Activated CD4-positive, alpha-beta T cell treated with anti-CD3 and anti-CD28 coated beads, Interleukin-2, Interleukin-6, amounts not matched to agents 100 ng/mL and 50 ng/mL, durations not matched to agents 16 hours and 8 hours (primary cell): ENCODE measurements at places on chromosomes 2 and 18.
A peak's percentile ranks its signal among the peaks of the same experiment; 100 is the strongest.

GRCh38 chr2:174491947-174492346 lies 5.1 kb upstream of the GPR155 start:
- no peak for DNase-seq

GRCh38 chr2:44663471-44664073 lies 277.9 kb upstream of the SIX3 start:
- no peak for DNase-seq

- DNase-seq, result no peak
Measured at GRCh38 chr2:205657579-205657978, 24.7 kb upstream of the NRP2 start.

DNA sequence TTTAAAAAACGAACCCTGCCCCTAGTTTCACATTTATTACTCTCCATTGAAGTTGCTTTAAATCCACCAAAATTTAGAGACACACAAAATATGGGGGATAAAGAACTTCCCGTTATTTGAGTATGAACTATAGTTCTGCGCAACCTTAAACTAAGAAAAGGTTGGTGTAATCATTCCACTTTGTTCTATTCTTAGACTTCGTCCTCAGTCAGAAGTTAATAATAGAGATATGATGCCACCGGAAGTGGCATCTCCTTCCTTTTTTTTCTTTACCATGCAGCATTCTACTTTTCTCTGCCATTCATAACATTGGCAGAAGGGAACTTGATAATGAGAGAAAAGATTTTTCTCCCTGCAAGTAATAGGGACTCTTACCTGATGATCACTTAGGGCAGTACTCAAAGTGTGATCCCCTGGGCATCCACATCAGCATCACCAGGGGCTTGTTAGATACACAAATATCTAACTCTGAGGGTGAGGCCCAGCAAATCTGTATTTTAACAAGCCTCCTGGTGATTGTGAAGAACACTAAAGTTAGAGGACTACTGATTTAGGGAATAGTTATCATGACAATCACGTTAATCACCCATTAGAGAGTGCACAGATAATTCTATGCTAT lies 147.7 kb upstream of the DTNA start:
- no peak for DNase-seq

GRCh38 chr2:183614799-183615435 lies 490.7 kb downstream of the NUP35 start:
- DNase-seq, result no peak

DNA sequence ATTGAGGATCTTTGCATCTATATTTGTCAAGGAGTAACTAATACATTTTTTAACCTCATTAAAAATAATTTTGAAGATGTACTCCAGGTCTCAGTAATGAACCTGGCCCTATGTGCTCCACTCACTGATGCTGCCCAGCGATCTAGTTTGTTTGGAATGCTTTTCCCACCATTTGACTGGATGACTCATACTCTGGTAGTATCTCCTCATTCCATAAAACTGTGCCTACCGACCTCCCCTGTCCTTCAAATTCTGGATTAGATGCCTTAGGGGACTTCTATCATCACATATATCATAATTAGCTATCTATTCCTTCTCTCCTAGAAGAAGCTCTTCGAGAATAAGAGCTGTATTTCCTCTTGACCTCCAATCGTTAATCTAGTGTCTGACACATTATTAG lies 83.8 kb downstream of the FAM117B start:
- DNase-seq, result no peak

DNA sequence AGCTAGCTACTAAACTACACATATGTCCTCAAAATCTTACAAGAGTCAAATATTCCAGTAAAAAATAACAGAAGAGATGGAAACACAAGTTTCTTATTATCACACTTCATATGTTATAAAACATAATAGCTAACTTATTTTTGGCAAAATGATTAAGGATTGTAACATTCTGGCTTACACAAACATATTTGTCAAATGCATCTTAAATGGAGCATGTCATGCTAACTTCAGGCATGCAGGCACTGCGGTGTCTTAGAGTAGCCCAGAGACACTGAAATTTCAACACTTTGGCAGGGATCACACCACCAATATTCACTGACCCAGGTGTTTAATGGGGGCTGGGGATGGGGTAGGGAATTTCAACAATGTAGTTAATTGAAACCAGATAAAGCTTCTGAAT lies 51.6 kb downstream of the LDAH start:
- DNase-seq, result no peak

DNA sequence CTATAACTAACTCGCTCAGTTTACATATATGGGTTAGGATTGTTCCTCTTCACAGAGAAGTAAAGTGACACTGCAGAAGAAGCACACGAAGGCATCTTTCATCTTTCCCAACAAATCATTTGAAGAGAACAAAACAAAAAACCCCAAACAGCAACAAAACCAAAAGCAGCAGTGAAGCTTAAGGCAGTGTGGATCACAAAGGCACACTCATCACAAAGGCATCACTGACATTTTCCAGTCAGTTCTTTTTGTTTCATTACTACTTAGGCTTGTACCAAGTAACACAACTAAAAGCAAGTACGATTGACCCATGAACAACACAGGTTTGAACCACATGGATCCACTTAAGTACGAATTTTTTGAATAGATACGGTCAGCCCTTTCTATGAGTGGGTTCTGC lies 75.7 kb downstream of the RNF152 start:
- no peak for DNase-seq

- peak; percentile 27 for DNase-seq
Measured at GRCh38 chr2:101806123-101806522, 108.6 kb downstream of the MAP4K4 start.

GRCh38 chr18:45142868-45143267 lies 462.2 kb downstream of the SETBP1 start:
- no peak for DNase-seq

GRCh38 chr2:195330513-195330956 lies 326.5 kb upstream of the SLC39A10 start:
- DNase-seq, result no peak

- no peak for DNase-seq
Measured at GRCh38 chr18:75164479-75164878, 44.5 kb downstream of the PTGR3 start.

- DNase-seq, result peak; percentile 51
Measured at GRCh38 chr2:96977631-96978195, 8.7 kb downstream of the FAM178B start.

- DNase-seq, result peak; percentile 9
Measured at GRCh38 chr2:29213888-29214291, 98.7 kb downstream of the CLIP4 start.

GRCh38 chr18:54626779-54627178 lies 35.7 kb downstream of the DYNAP start:
- no peak for DNase-seq

DNA sequence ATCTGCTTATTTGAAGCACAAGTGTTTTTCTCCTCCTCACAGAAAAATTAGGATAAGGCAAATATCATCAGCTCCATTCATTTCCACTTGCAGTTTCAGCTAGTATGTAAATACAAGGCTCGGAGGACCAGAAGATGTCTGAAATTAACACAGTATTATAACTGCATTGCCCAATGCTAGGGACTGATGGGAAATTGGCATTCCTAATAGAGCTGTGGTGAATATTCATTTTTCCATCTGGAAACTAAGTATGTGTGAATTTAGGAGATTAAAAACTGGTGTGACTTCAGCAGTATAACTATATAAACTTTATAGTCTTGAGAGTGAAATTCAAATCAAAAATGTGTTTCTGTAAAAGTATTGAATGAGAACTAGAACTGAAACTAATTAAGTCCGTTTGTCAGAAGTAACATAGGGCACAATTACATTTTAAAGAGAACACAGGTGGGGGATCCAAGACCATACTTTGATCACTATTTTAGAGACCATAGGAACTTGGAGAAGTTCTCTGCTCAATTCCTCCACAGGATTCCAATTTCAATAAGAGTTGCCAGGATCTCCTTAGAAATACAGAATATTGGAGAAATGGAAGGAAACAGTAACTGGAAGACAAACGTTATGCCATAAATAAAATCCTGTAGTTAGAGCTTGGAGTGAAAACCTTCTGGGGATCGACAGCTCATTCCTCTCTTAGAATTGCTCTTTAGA lies 12.1 kb upstream of the ITGA6 start:
- no peak for DNase-seq

GRCh38 chr2:177692783-177693269 lies 300.3 kb downstream of the AGPS start:
- no peak for DNase-seq

DNA sequence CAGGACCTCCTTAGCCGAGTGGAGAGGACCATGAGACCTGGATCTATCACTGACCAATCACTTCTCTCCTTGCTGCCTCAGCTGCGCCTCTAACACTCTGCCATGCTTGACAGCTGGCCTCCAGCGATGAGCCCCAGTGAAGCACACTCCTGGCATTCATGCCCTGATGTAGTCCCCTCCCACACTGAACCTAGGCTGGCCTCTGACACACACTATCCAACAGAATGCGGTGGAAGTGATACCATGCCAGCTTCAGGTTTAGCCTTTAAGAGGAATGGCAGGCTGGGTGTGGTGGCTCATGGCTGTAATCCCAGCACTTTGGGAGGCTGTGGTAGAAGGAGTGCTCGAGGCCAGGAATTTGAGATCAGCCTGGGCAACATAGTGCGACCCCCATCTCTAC lies 73.7 kb upstream of the LAPTM4A start:
- no peak for DNase-seq

DNA sequence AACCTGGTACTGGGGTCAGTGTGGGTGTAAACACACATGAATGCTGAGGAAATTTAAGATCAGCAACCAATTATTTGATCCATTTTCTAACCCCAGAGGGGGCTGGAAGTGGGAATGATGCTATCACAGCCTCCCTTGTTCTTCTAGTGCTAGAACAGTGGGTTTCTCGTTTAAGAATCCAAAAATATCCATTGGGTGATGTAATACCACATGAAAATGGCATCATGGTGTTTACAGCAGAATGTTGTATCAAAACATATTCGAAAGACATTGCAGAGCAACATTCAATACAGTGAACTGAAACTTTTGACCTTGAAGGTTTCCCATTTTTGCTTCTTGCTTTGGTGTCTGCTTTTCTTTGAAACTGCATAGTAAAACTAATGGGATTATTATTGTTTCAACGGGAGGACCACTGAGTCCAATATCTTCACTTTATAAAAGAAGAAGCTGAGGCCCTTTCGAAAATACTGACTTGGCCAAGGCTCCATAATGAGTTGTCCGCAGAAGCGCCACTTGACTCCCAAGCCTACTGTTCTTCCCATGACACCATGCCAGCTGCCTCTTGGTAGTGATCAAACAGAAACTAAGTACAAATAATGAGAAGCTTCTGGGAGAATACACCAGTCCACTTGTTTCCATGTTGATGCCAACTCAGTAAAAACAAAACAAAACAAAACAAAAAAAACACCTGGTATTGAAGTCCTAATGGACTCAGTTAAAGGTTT lies 106.1 kb downstream of the COLEC12 start:
- no peak for DNase-seq

DNA sequence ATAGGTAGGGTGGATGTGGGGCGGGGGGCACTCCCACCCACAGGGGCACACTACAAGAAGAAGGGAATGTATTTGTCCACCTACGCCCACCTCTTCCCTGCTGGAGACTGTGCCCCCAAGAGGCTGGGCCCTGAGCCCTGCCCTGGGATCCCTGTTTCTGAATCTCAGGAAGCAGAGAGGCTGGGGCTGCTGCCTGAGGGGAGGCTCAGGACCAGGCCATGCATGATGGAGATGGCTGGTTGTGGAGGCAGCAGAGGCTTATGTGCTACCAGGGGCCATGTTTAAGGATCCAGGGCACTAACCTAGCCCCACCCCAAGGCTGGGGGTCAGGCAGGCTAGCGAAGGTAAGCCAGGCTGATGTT lies 81.1 kb upstream of the OTOF start:
- DNase-seq, result no peak

DNA sequence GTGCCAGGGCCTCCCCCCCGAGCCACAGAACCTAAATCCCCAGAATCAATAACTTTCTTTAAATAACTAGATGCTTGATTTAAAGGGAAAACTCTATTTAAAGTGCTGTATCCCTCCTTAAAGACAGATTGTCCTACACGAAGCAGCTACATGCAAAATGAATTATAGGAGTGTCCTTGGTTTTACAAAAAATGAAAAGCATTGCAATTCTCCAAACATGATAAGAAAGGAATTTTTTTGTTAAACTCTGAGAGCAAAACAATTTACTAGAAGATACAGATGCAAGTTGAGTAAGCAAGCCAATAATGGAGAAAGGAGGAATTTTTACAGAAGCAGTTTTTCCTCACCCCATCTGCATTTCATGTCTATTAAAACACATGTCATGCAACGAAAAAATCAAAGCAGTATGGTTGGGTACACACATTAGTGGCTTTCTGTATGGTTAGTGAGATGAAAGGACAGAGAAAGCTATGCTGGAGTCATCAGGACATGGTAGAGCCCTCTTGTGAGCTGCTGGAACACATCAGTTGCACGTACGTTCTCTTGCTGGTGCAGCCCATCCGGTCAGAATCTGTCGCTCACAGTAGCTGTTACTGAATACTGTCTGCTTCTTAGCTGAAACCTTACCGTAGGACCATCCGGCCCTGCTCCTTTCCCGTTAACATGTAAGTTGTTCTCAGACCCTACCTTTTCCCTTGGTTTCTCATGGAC lies 25.9 kb upstream of the STEAP3 start:
- DNase-seq, result no peak

DNA sequence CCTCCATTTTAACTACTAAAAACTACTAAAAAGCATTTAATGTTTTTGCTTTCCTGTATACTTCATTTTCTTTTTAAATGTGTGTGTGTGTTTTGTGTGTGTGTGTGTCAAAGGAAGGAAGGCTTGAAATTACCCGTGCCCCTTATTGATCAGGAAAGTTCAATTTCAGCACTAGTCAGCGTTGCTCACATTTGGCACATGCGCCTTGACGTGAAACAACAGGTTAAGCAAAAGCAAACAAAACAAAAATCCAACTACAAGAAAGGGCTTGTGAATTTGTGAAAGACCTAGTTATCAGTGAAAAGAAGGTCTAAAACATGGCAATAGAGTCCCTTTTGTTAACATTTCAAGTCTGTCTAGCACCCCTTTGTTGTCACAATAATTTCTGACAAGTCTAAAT lies 72.5 kb downstream of the KCNH7 start:
- DNase-seq, result no peak

DNA sequence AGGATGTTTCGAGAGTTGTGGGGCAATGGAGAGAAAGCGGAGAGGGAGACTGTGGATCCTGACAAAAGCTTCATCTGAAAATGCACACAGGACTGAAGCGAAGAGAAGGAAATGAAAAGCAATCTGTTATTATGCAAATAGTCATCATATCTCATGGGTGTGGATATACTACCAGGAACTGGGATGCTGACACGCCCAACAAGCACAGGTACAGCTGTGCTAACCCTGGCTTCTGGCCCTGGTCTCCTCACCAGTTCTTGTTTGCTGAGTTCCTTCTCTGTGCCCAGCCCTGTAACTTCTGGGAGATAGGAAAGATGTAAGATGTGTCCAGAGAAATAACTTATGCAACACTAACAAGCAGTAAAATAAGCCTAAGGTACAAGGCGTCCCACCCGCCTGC lies 358.8 kb downstream of the CMPK2 start:
- DNase-seq, result no peak
